ENCODE measurements at places on chromosomes 1 and 21.

DNA sequence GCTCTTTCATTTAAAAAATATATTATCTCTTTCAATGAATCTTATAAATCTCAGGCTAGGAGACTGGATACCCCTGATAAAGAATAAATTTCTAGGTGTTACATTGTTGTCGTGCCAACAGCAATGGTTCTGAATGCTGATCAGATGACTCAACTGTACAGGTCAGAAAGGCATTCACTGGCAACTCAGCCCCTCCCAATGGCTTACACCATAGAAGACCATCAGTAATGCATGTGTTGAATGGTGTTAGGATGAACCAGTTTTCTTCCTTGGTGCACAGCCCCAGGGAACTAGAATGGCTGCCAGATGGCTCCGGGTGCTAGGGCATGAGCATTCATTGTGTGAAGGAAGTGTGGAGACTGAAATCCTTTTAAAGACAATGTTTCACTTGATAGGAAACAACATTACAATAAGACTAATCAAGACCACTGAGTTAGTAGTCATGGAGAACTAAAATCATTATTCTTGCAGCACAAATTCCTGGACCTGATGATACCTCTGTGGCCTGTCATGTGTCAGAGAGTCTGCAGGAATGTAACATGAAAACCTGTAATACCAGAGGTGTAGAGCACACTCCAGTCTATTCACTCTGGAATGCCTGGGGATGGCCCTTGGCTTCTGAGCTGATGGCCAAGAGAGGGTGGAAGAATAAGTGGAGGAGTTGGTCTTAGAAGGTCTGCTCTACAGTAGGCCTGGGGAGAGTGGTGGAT lies 187.7 kb upstream of the LMO4 start:
- DNase-seq: no peak

DNA sequence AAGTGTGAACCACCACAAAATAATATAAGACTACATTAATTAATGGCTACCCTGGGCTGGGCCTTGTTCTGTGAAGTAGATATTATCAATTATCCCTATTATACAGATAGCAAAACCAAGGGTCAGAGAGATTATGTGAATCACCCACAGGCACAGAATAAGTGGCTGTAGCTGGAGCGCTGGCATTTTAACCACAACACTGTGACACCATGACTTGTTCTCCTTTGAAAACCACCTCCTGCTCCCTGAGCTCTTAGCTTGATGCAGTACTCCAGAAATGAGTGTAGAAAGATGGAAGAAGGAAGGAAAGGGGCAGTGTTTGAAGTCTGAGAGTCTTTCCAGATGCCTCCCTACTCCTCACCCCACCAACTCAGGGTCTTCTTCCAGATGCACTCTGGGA lies 29.5 kb upstream of the JUN start:
- no peak for DNase-seq

DNA sequence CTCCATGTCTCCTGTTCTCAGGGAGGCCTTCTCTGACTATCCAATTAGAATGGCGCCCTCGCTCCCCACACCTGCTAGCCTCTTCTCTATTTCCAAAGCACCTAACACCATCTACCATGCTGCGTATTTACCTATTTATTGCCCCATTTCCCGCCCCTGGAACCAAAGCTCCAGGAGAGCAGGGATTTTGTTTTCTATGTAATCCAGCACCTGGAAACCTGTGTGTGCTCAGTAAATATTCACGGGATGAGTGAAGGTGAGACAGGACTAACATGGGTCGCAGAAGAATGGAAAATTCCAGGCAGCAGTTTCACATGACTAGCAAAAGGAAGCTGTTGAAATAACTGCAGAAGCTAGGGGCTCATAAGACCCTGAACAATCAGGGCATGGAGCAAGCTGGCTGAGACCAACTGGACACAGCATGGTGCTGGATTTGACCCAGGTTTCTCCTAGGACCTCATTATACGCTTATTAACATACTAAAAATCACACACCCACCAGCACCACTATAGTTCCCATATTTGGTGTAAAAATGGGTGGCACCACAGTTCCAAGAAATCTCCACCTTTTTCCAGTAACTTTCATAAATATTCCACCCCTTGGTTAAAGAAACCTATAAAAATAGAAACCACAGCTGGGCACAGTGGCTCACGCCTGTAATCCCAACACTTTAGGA lies 15.1 kb upstream of the TENT5B start:
- DNase-seq: no peak

GRCh38 chr1:246705368-246705767 lies 18.8 kb upstream of the SCCPDH start:
- DNase-seq: no peak

GRCh38 chr1:238582816-238583215 lies 692.1 kb upstream of the ZP4 start:
- DNase-seq: no peak

GRCh38 chr1:86581231-86581630 lies 34.4 kb downstream of the CLCA4 start:
- DNase-seq: no peak

DNA sequence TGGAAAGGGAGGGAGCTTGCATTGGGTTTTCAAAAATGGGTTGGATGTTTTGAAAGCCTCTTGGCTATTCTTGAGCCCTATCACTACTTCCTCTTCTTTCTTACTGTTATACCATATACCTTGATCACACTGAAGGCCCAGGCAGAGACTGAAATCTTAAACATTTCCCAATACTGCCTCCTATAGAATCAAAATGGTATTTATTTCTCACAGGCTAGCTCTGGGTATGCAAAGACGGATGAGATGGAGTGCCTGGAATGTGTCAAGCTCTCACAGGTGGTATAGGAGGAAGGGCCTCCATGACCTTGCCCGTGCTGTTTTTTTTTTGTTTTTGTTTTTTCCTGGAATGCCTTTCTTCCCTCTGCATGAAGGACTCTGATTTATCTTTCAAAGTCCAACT lies 268.4 kb upstream of the USP24 start:
- no peak for DNase-seq

GRCh38 chr1:42052072-42052699 lies 101.0 kb upstream of the GUCA2B start:
- DNase-seq: no peak

DNA sequence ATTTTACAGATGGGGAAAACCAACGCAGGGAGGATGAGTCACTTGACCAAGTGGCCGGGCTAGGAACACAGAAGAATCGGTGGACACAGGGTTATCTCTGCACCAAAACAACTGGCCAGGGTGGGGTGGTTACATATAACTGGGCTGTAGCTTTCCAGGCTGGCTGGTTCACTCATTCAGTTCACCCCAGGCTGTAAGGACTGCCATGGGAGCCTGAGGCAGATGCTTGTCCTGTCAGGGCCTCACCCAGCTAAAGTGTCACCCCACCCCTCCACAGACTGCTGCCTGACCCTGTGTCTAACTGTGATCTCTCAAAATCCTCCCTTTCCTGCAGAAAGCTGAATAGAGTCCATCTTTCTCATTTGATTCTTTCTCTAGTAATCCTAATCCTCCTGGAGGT lies 387.3 kb downstream of the RYR2 start:
- no peak for DNase-seq

DNA sequence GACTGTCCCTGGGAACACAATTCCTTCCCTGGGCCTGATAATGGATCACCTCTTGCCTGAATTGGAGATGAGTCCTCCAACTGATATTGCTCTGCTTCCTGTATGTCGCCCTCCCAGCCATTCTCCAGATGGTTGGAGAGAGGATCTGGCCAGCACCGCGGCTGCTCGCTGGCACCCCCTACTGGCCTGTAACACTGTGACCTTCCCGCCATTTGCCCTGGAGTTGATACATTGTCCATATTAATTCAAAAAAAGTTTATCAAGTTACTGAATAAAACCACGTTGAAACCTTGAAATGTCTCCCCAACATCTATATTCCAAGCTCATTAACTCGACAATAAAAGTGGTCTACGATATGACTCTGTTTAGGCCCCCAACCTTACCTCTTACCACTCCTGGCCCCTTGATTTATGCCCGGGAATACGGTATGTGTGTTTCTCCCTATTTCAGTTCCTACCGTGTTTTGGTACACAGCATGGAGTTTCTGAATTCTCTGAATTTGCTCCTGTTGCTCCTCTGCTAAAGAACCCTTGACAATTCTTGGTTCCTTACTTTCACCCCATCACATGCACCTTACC lies 241.8 kb upstream of the KIAA0040 start:
- no peak for DNase-seq

DNA sequence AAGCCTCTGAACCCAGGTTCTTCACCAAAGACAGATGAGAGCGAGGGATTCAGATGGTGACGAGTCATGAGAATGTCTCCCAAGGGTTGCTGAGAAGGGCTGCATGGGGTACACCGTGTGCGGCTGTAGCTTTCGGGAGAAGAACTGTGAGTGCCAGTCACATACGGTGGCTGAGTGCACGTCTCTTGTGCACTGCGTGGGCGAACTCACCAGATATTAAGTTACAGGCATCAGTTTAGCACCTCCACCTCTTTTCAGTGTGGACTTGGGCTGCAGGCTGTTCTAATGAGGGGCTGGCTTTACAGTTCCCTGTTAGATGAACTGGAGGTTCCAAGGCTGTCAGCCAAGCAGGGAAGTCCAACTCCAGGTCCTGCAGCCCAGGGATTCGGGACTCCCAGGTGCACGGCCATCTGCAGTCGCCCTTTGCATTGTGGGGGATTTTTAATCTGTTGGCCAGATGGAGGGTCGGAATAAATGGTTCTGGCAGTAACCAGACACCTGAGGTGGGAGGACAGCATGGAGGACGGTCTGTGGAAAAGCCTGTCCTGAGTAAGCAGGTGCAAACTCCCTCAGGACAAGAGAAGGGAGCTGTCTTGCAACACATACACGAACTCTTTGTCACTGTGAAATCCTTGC lies 26.5 kb upstream of the AVPR1B start:
- DNase-seq: no peak

DNA sequence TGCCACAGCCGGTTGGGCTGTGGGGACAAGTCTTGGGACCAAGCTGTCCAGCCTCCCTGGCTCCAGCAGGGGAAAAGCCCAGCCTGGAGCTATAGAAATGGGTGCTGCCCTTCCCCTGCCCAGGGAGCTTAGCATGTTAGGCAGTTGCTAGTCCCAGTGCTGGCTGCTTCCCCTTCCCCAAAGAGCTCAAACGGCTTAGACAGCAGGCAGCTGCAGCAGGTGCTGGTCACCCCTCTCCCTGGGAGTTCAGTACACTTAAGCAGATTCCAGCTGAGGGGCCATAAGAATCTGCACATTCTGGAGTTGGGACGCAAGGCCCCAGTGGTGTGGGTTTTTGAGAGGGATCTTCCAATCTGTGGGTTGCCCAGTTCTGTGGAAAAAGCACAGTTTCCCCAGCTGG lies 11.1 kb upstream of the REG4 start:
- DNase-seq: no peak

DNA sequence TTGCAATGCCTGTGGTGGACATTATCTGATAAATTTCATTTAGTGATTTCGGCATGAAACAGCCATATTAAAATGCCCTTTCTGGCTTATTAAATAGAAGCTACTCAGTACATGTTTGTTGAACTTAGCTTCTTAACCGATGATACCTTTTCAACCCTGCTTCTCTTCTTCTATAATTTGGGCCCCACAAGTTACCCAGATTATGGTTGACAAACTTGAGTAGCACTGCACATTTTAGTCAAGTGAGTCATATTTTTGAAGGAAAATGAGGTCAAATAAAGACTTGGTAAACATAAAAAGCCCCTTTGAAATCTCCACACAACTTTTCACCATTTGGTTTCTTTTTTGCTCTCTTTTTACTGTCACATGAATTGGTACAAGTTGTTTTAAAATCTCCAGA lies 33.8 kb downstream of the GIPC2 start:
- no peak for DNase-seq

GRCh38 chr1:208775841-208776240 lies 531.7 kb upstream of the PLXNA2 start:
- DNase-seq: no peak

DNA sequence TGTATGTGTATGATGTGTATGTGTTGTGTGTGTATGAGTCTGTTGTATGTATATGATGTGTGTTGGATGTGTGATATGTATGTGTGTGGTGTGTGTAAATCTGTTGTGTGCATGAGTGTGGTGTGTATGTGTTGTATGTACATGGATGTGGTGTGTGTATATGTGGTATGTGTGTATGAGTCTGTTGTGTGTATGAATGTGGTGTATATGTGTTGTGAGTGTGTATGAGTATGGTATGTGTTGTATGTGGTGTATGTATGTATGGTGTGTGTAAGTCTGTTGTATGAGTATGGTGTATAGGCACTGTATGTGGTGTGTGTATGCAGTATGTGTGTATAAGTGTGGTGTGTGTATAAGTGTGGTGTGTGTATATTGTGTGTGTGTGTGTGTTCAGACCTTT lies 95.0 kb downstream of the PLXNA2 start:
- no peak for DNase-seq

GRCh38 chr21:43834146-43834905 lies 30.7 kb upstream of the AGPAT3 start:
- DNase-seq: no peak

- DNase-seq: no peak
Observed at GRCh38 chr1:43605157-43605556, 44.8 kb upstream of the KDM4A start.

DNA sequence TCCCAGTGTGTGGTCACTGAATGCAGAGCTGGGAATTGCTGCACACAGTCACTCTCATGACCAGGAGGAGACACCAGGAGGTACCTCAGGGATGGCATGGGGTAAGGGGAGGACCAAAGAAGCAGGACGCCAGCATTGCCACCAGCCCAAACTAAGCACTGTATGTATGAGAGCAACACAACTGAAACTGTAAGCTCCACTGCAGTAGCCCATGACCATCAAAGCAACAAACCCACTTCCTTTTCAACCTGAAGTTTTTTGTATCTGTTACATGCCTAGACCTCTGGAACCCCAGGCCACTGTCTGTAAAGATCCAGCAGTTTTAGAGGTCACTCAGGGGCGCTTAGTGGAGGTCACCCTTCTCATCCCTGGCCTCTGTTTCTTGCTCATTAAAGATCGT lies 164.3 kb downstream of the SETD4 start:
- no peak for DNase-seq

- DNase-seq: no peak
Observed at GRCh38 chr1:16230744-16231143, 6.2 kb downstream of the CPLANE2 start.

DNA sequence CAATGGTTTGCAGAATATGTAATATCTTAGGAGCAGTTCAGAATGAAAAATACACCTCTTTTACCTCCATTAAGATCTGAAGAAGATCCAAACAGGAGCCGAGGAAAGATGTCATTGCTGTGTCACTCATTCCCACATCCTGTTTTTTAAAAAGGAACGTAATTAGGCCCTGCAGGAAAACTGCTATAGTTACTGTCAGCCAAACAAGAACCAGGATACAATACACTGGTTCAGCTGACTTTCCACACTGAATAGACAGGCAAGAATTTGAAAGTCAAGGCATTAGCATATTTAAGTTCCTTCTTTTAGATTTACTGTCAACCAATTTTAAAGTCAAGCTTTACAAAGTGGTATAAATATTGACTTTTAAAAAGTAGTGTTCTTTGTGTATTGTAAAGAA lies 63.8 kb downstream of the IARS2 start:
- DNase-seq: no peak

GRCh38 chr1:6207075-6207885 lies 1.4 kb downstream of the RNF207 start:
- no peak for DNase-seq

Data from hematopoietic multipotent progenitor cell treated with erythropoietin and hydrocortisone succinate and interleukin-3 and kit ligand, for 17 days (in vitro differentiated cells).